ENCODE measurements at places on chromosomes 2 and 18.

- DNase-seq = no peak
Observed at GRCh38 chr2:231134910-231135655, 10.2 kb upstream of the HTR2B start.

DNA sequence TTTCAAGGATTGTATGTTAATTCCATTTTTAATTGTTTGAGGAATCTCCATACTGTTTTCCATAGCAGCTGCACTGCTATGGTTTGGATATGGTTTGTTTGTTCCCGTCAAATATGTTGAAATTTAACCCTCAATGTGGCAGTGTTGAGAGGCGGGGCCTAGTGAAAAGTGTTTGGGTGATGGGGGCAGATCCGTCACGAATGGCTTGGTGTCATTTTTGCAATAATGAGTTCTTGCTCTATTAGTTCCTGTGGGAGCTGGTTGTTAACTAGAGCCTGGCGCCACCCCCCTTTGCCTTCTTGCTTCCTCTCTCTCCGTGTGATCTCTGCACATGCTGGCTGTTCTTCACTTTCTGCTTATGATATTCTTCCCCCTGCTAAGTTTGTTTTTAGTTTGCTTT is 71.4 kb upstream of the LDLRAD4 start:
- DNase-seq = no peak

- DNase-seq = no peak
Observed at GRCh38 chr18:56641714-56642337, 3.4 kb upstream of the TXNL1 start.

DNA sequence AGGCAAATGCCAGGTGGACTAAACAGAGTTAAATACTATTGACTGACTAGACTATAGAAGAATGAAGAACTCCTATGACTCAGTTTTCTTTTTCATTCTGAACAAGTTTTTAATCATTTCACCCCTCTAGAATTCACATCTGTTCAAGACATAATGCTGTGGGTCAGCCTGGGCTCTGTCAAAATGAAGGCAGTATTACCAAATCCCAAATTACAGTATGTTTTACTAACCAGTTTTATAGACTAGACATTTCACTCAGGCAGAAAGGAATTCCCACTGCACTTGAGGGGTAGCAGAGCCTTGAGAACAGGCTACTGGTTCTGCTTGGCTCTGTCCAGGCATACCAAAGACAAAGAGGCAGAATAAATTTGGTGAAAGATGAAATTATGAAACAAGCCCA is 511.7 kb downstream of the EPHA4 start:
- no peak for DNase-seq

- no peak for DNase-seq
Observed at GRCh38 chr18:22410126-22410525, 7.6 kb downstream of the CTAGE1 start.

- no peak for DNase-seq
Observed at GRCh38 chr2:146135245-146135644, 1615.3 kb upstream of the ZEB2 start.

GRCh38 chr2:64534363-64534762 is 10.2 kb downstream of the AFTPH start:
- DNase-seq = no peak
